Endothelial cell of umbilical vein (primary cell): ENCODE measurements at places on chromosomes 2 and 18. TPM values are rescaled to one million over a fixed set of nuclear protein-coding genes. Genes with fewer than 3 reads are reported as not detected.

MAP3K19 gene
- not detected in 2 replicates for total RNA-seq

INHA gene
- not detected in 2 replicates for total RNA-seq

AQP12B gene
- total RNA-seq: not detected in 2 replicates

ALPG gene
- total RNA-seq: not detected in 2 replicates

ST8SIA5 gene
- 0.32 and 0.62 TPM in 2 replicates for total RNA-seq

CD226 gene
- 0.20 and 0.25 TPM in 2 replicates for total RNA-seq

CCDC141 gene
- total RNA-seq: not detected in 2 replicates

CYRIA gene
- 38.4 and 40.3 TPM in 2 replicates for total RNA-seq

THSD7B gene
- 0.04 TPM in 1 of 2 replicates, not detected in the other for total RNA-seq

PMAIP1 gene
- 11.9 and 13.5 TPM in 2 replicates for total RNA-seq

ANKRD30B gene
- total RNA-seq: not detected in 2 replicates
